NCI-H1930 (cell line): ENCODE measurements at places on chromosomes 1 and 21.

- DNase-seq = no peak
These were observed 1.5 kb downstream of the ENTREP3 start for GRCh38 chr1:155253797-155254196.

DNA sequence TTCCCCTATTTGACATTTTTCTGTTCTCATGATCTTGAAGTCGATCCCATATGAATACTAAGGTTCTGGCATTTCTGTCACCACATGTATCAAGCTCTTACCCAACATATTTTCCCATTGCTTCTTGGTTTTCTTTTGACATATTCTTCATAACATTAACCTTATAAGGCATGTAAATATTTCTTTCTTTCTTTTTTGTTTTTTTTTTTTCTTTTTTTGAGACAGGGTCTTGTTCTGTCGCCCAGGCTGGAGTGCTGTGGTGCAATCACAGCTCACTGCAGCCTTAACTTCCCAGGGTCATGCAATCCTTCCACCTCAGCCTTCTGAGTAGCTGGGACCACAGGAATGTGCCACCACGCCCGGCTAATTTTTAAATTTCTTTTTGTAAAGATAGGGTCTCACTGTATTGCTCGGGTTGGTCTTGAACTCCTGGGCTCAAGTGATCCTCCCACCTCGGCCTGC lies 33.1 kb upstream of the ERRFI1 start:
- no peak for DNase-seq

DNA sequence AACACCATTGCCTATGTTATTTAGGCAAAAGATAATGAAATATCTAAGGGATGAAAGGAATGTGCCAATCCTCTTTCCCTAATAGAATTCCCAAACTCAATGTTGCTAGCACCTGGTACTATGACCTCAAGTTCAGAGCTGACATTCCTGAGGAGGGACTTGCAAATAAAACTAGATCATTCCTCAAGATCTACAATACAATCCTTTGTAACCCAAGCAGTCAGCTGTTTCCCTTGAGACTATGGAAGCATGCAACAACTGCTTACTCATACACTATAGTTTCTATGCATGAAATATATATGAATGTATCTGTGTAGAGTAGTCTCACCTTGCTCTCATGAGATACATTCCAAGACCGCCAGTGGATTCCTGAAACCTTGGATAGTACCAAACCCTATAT lies 65.0 kb downstream of the ABL2 start:
- no peak for DNase-seq

DNA sequence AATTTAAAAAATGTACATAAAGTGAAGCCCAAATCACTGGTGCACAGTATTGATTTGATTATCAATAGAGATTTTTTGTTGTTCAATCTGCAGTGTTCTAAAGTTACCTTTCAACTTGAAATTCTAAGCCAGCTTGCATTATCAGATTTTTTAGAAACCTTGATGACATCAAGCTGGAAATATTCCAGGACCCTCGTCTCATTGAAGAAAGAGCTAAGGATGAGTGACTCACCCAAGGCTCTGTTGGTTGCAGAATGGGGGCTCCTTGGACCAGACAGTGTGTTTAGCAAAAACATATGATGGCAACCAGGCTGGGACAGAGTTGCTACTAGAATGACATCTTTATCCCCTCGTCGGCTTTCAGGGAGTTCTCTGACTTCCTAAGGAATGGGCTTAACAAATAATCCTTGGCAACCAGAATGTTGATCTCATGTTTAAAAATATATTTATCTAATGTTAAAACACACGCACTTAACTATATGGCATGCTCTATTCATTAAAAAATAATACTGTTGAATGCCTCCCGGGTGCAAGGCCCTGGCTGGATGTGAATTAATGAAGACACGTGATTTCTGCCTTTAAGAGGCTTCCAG lies 79.7 kb downstream of the RUNX3 start:
- no peak for DNase-seq

GRCh38 chr21:46468108-46468774 lies 9.6 kb downstream of the DIP2A start:
- no peak for DNase-seq
